ENCODE measurements at places on chromosomes 12 and 14.

DNA sequence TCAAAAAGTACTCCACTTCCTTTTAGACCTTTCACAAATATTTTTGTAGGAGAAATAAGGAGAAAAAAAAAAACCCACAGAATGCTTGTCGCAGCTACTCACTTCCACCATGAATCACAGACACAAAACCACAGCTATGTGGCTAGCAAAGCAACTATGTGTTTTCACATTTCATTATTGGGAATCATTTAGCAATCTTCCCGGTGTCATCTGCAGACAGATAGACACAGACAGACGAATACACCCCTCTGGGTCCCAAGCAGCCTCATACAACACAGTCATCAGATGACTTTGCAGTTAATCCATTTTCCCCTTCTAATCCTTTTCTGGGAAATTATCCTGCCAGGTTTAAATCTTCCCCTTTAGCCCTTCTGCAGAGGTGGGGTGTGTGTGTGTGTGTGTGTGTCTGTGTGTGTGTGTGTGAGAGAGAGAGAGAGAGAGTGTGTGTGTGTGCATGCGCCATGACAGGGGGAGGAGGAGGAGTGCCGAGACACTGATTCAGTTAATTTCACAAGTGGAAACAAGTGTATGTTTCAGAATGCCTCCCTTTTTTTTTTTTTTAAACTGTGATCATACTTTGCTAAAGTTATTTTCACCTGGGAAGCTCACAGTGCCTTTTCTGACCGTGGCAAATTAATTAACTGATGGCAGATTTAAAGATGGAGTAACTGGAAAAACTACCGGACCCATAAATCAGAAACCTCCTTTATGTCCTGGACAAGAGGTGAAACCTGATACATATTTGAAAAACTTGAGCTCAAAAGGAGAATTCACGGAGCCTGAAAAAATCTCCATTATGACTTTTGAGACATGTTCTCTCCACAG, 39.9 kb downstream of the LTBP2 start:
- peak; percentile 53 for DNase-seq

- no peak for DNase-seq
Measured at GRCh38 chr12:102953221-102953620, 4.3 kb upstream of the ASCL1 start.

- DNase-seq = no peak
Measured at GRCh38 chr12:92360543-92360942, 214.9 kb upstream of the BTG1 start.

- no peak for DNase-seq
Measured at GRCh38 chr12:1984759-1985158, 19.5 kb downstream of the DCP1B start.

GRCh38 chr12:106020736-106021135, 118.0 kb downstream of the NUAK1 start:
- no peak for DNase-seq

- no peak for DNase-seq
Measured at GRCh38 chr12:116538076-116538591, 21.0 kb upstream of the MAP1LC3B2 start.

GRCh38 chr12:97386133-97386581, 76.4 kb upstream of the RMST start:
- no peak for DNase-seq

GRCh38 chr14:71607056-71607455, 325.2 kb upstream of the RGS6 start:
- no peak for DNase-seq

Data from D721Med (cell line).